Activated T-helper 2 cell treated with anti-CD3 and anti-CD28 coated beads, Interferon-gamma antibody, Interleukin-2, Interleukin-4, amounts not matched to agents 10 μg/mL and 5 μg/mL and 100 μg/mL, durations not matched to agents 14 hours and 24 hours and 36 hours (primary cell): ENCODE measurements at places on chromosomes 6 and 20. TPM values are rescaled to one million over a fixed set of nuclear protein-coding genes. Genes with fewer than 3 reads are reported as not detected.

- H3K36me3 ChIP-seq = no peaks in the 10 kb centered on the region
- H3K27me3 ChIP-seq = peaks cover 23% of the 10 kb centered on the region
- H3K4me1 ChIP-seq = peaks cover 11% of the 10 kb centered on the region
- H3K4me3 ChIP-seq = no peak overlapping the region
- DNase-seq = peak; percentile 24
- H3K27ac ChIP-seq = no peak overlapping the region
These were observed 8.8 kb upstream of the SRSF6 start for GRCh38 chr20:43448748-43449535.

The ADGB gene
- 0.39 TPM in 1 of 2 replicates, not detected in the other for total RNA-seq

The ECT2L gene
- total RNA-seq = not detected in 2 replicates

DNA sequence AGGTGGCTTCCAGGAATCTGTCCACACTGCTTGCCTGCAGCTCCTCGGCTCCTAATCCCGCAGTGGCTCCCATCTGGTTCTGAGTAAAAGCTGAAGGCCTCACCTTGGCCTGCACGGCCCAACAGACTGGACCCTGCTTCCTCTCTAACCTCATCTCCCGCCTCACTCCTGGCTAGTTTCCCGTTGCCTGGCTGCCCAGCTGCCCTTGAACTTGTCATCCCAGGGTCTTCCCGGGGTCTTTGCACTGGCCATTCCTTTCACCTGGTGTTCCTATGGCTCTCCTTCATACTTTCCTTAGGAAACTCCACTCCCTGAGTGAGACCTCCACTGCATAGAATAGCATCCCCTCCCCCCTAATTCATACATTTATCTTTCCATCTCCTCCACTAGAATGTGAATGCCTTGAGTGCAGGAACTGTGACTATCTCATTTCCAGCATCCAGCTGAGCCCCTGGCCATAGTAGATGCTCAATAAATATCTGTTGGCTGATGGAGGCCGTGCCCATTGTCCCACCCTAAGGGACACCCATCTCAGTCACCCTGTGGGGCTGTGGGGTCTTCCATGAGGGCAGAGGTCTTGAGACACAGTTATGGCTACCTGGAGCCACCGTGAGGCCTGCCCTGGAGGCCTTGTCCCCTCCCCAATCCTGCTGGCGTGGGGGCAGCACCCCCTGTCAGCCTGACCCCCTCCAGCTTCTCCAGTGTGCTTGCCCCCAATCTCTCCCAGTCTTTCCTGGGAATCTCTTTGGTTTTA is 9.1 kb upstream of the SIRPA start:
- DNase-seq = no peak
- no peaks in the 10 kb centered on the region for H3K4me1 ChIP-seq

The NRSN1 gene
- not detected in 2 replicates for total RNA-seq
